ENCODE measurements at places on chromosomes 6 and 20. TPM values are rescaled to one million over a fixed set of nuclear protein-coding genes. Genes with fewer than 3 reads are reported as not detected.

The PAK5 gene
- total RNA-seq = not detected

DNA sequence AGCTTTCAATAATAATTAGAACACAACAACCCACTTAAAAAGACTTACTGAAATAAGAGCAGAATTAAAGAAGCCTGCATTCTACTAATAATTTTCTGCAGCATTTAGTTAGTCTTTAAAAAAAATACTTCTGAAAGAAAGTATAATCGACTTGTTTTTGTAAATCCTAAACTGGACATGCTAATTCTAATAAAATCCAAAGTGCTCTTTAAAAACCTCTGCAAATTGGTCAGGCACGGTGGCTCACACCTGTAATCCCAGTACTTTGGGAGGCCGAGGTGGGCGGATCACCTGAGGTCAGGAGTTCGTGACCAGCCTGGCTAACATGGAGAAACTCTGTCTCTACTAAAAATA, 57.5 kb upstream of the ARMH2 start:
- no peak for DNase-seq

DNA sequence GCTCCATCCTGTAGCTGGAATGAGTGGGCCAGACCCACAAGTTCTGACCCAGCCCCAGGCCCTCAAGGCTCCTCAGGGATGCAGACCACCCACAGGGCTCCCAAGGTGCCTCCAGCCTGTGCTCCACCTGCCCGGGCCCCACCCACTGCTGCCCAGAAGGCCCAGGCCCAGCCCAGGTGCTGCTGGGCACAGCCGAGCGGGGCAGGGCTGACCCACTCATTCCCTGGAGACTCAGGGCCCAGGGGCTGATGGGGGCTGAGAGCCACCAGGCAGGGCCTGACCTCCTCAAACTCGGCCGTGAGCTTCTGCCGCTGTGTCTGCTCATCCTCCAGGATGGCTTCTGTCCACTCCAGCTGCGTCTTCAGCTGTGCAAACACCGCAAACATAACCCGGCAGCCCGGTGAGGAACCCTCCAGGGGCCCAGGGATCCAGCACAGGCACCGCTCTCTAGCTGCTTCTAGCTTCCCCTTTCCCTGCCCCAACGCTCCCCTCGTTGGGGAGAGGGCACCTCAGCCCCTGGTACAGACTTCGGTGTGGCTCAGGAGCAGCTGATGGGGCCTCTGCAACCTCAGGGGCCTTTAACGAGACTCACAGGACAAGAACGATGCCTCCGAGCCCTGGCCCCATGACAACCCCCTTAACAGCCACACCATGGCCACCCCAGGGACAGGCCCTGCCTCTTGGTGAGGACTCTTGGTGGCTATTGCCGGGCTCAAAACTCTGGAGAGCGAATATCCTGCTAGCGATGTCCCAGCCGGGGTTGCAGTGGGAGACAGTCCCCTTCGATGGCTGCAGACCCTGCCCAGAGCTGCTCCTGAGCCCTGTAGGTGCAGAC, 46.0 kb downstream of the DSTN start:
- DNase-seq = no peak

DNA sequence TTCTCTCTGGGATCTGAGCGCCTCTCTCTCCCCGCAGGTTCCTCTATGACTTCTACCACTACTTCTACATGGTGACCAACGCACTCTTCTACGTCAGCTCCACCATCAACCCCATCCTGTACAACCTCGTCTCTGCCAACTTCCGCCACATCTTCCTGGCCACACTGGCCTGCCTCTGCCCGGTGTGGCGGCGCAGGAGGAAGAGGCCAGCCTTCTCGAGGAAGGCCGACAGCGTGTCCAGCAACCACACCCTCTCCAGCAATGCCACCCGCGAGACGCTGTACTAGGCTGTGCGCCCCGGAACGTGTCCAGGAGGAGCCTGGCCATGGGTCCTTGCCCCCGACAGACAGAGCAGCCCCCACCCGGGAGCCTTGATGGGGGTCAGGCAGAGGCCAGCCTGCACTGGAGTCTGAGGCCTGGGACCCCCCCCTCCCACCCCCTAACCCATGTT, 36.3 kb upstream of the MRGBP start:
- DNase-seq = no peak

- DNase-seq = peak; percentile 40
Observed at GRCh38 chr6:51928320-51928719, 159.1 kb downstream of the PKHD1 start.

Measured in GM12878 (cell line).